ENCODE measurements at places on chromosomes 7 and 10.

DNA sequence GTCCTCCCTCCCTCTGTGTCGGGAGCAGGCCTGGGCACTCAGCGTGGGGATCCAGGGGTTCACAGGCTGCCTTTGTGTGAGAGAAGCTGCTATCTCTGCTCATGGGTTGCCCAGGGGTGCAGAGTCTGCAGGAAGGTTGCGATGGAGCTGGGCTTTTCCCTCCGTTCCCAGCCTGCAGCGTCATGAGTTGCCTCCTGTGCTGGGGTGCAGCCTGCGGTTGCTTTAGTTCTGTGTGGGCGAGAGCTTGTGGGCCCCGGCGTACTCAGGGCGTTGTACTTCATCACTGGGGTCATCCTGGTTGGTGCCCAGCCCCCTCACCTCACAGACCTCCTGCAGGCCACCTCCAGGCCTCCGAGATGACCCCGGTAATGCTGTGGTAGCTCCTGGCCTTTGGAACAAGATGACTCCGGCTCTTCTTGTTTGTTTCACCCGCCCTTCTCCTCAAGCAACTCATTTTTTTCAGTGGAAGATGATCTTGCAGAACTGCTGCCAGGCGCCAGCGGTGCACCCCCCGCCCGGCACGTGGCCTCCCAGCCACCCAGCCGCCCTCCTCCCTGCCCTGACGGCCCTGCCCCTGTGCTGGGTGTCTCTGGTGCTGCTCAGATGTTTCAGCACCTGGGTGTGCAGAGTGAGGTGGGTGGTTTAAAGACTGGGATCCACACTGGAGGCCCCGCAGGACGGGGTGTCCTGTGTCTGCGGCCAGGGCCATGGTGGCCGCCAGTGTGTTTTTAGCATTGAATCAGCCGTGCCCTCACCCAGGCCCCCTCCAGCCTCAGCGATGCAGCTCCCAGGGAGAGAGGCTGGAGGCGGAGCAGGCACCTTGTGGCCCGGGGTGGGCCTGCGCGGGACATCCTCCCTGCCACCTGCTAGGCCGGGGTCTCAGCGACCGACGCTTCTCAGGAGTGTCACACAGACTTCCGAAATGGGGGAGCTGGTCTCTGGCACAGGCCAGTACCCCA lies 7.2 kb downstream of the AP5Z1 start:
- no peak for DNase-seq

DNA sequence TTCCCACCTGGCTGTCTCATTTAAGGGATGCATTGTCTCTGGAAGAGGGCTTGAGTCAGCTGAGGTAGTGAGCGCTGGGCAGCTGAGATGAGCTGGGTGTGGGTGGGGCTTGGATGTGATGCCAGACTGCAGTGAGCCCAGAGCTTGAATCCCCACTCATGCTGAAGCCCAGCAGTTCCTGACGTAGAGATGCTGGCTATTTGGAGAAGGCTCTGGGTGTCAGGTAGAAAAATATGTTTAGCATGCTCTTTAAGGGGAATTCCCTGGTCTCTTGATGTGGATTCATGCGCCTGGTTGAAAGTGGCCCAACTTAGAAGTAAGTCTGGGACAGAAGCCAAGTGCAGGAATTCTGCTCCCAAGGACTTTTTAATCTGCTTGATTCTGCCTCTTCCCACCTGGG lies 241.5 kb upstream of the IGFBP3 start:
- DNase-seq = no peak

DNA sequence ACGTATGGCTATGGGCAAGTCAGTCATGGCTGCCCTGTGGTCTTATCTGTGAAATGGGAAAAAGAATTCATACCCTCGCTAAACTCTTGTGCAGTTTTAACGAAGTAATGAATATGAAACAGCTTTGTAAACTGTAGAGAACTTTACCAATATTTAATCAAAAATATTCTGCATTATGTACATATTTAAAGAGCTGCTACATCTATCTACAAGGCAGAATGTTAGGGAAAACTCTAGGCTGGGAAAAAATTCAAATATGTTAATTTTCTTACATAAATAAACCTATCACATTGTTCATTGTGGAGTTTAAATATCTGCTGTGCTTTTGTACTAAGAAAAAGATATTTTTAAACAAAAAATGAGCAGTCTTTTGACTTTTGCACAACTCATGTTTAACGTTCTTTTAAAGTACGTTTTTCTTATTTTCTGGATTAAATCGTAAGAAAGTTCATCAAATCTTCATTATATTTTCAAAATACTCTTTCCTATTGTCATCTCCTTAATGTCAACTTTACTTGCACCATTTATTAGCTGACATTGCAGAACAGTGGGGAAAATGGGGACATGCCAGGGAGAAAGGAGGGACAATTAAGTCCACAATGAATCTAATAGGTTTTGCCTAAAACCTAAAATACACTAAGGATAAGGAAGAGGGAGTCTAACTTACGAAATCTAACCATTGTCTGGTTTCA lies 57.5 kb downstream of the ICA1 start:
- no peak for DNase-seq

DNA sequence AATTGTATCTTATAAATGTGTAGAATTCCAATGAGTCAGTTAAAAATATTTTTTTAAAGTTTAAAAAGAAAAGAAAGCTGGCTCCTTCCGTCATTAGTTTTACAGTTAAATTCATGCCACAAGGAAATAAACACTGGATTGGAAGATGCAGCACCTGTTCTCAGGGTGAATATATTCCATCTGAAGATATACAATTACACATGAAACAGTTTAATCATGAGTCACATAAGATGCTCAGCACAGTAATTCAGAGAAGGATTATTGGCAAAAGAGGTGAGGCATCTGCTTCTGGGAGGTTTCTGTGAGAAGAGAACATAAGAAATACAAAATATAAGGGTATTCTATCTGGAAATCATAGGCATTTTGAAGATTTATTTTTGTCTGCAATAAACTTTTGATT lies 376.5 kb upstream of the SORCS1 start:
- no peak for DNase-seq

Data from amniotic epithelial cell (primary cell).